Stimulated activated memory B cell treated with anti-CD40 and anti-IgM and Interleukin-4, amounts not matched to agents 10 μg/mL and 1 μg/mL and 100 μg/mL, for 72 hours (primary cell): ENCODE measurements at places on chromosomes 3 and 15.
A peak's percentile ranks its signal among the peaks of the same experiment; 100 is the strongest.

DNA sequence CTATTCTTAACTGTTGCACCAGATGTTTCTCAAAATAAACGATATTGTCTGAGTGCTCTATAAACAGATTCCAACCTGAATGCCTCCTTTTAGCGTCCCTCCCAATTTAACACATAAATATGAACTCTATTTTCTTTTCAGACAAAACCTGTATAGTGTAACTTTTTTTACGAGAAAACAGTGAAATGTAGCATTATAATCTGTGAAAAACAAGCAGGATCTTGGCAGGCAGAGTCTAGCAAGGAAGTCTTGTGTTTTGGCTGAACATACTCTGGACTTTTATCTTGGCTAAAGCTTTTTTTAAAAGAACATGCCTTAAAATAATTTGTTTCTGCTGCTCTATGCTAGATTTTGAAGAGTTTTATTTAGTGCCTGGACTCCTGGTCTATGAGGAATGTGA lies 150.5 kb downstream of the ROBO2 start:
- no peak for ATAC-seq

GRCh38 chr3:72375237-72376076 lies 472.8 kb downstream of the SHQ1 start:
- peak; percentile 41 for ATAC-seq

GRCh38 chr3:28915741-28916500 lies 364.9 kb upstream of the RBMS3 start:
- ATAC-seq = no peak

GRCh38 chr3:156834962-156835535 lies 8.9 kb downstream of the LEKR1 start:
- no peak for ATAC-seq

- no peak for ATAC-seq
These were observed 931.3 kb downstream of the CADM2 start for GRCh38 chr3:85890043-85890555.

GRCh38 chr3:120682095-120682681 lies at the start of gene HGD:
Gene HGD (minus strand): TSS chr3:120682239. CDS start chr3:120682111, 128 bp downstream.
- ATAC-seq = no peak

DNA sequence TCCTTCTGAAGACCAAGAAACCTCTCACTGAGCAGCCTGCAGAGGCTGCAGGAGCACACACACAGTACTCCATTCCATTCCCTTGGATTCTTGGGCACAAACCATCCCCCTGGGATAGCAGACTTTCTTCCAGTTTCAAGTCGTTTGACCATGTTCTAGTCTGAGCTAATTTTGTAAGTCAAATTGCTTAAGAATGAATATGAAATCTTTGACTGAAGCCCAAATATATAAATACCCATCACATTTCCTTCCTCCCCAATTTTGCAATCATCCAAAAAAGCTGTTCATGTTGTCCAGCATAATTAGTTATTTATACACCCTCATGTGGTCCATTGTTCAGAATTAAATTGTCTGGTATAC lies 231.2 kb upstream of the TPRG1 start:
- no peak for ATAC-seq

DNA sequence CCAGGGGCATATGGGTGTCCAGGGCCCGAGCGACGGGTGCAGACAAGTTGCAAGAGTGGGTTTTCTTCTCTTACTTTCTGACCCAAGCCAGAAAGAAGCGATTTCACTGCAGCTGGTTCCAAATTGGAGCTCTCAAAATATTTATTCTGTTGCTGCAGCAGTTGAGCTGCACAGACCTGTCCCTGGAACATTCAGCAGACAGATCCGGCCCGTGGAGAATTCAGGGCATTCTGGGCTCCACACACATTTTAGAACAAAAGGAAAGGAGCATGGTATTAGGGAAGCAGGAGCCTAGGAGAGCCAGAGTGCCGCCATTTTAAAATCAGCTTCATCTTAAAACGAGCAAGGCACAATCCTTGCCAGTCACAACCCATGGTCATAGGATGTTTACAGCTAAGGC lies 135.3 kb upstream of the TPM1 start:
- no peak for ATAC-seq
